COR-L47 (cell line): ENCODE measurements at places on chromosomes 2 and 18.

GRCh38 chr2:105102963-105103421, 65.1 kb downstream of the MRPS9 start:
- no peak for DNase-seq

DNA sequence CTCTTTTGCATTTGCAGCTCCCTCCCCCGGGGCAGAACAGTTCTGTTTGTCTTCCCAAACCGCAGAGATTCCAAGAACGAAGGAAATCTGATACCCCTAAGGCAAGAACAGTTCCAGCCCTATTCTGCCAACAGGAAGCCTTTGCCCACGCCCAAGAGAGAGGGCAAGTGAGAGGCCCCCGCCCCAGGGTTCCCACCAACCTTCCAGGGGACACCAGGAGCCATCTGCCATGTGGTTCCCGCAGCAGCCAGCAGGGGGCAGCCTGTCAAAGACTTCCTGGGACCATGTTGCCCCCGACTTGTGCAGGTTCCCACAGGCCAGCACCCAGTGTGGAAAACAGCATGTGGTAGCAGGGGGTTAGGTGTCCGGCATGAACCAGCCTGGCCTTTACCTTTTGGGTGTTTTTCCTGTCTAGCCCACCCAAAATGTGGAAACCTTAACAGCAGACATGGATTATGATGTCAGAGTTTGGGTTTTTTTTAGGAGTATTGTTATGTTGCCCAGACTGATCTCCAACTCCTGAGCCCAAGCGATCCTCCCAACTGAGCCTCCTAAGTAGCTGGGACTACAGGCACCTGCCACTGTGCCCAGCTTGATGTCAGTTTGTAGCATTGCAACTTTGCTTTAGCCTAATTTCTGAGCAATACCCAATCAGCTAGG, 21.7 kb upstream of the EFHD1 start:
- DNase-seq, result peak; percentile 16

- no peak for DNase-seq
Observed at GRCh38 chr2:177639262-177639914, 246.8 kb downstream of the AGPS start.

GRCh38 chr2:107202962-107203591, 317.1 kb upstream of the ST6GAL2 start:
- no peak for DNase-seq

GRCh38 chr18:38539856-38540255, 974.3 kb upstream of the CELF4 start:
- DNase-seq, result no peak

GRCh38 chr18:63788447-63789096, 13.4 kb downstream of the SERPINB7 start:
- no peak for DNase-seq

GRCh38 chr2:182682210-182682609, 33.8 kb upstream of the DNAJC10 start:
- DNase-seq, result no peak

- DNase-seq, result no peak
Observed at GRCh38 chr2:191578031-191578430, 99.9 kb upstream of the NABP1 start.

DNA sequence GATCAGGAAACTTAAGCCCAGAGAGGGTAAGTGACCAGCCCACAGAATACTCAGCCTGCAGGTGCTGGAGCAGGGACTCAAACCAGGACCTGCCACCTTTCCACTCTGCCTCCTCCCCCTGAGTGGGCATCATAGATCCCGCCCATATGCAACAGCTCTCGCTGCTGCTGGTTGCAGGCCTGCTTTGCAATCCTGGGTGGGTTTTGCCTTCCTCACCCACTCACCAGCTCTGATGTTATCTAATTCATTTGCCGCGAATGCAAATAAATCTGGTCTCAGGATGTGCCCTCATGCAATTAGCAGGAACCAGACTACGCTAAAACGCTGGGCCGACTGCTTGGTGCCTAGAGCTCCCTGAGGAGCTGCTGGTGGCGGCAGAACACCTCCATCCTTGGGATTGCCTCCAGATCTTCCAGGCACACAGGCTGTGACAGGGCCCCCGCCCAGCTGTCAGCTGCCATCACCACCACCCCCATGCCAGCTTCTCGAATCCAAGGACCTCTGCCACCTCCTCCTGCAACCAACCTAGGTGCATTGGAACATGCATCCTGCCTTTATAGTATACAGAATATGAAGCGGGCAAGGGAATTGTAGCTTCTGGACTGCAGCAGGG, 28.8 kb downstream of the CNGA3 start:
- DNase-seq, result no peak

DNA sequence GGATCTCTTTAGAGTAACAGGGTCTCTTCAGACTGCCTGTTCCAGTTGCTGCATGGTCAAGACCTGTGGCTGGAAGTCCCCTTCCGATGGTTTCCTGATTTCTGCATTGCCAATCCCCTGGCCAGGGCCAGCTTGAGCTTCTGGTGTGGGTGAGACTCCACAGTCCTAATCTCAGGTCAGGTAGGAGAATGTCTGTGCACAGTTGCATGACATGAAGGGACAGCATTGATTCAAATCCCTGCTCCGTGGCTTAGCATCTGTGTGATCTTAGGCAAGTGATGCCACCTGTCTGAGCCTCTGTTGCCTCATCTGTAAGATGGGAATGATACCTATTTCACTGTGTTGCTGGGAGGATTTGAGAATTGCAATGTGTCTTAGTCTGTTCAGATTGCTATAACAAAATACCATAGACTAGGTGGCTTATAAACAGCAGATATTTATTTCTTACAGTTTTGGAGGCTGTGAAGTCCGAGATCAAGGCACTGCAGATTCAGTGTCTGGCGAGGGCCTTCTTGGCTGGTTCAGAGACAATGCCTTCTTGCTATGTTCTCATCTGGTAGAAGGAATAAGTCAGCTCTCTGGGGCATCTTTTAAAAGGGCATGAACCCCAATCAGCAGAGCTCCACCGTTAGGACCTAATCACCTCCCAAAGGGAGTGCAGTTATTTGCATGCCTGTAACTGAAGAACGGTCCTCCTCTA, 66.2 kb downstream of the ATOH8 start:
- no peak for DNase-seq

DNA sequence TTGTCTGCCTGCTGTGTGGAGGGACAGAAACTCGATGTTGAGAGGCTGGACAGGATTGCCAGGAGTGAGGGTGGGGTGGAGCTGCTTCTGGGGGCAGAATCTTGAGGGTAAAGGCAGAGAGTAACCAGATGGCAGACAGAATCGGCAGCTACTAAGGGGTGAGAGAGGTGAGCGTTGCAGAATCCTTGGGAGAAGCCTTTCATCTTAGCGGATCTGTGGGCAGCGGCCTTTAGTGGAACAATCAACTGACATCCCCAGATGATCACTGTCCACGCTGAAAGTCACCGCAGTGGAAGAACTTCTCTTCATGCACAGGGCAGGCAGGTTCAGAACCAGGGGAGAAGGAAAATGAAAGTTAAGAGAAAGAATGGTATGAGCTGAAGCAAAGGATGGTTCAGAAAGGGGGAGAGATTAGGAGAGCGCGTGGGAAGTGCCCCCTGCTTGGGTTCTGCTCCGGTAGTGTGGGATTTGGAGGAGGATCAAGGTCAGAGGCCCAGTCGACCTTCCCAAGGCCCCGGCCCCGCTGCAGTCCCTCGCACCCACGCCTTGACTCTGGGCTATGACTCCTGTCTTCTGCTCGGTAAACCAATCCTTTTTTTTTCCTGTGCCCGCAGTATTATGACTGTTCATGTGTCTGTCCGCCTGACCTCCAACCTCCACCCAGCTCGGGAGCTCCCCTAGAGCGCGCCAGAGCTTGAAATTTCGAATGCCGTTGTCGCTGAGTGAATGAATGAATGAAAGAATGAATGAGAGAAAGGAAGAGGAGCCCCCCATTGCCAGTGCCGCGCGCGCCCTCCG, 584 bp downstream of the BOLA3 start:
- DNase-seq, result no peak
